ENCODE measurements at places on chromosomes 6 and 20.

- DNase-seq = no peak
Observed at GRCh38 chr20:20411402-20411801, 43.5 kb downstream of the INSM1 start.

DNA sequence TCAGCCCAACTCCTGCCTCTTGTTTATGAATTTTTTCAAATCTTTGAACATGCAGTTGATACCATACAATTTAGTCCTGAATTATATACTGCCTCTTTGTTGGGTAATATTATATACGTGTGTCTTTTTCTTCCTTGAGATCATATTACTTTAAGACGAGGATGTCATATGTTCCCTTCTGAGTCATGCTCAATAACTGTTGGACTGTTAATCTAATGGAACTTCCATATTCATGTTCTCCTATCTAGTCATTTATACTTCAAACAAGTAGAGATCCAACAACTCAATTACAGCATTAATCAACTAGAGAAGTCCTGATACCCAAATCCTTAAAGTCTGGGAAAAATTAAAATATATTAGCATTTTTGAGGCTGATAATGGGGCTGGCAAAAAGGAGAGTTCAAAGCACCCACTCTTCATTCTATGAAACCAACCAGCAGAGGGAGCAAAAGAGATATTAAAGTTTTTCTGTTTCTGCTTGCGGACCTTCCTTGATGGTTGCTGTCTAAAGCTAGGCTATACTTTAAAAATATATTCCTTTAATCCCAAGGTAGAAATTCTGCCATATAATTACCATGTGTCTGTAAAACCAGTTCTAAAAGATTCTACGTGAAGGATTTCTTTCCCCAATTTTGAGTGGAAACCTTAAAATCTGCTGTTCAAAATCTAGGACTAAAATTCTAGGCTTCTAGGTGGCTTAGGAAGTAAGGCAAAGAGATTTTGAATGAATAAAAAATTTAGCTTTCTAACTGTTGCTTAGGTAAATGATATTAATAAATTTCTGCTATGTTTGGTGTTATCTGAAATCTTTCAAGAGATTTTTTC is 498.9 kb downstream of the BCKDHB start:
- no peak for DNase-seq

- peak; percentile 91 for DNase-seq
Observed at GRCh38 chr6:75098709-75099108, 107.1 kb downstream of the COL12A1 start.

DNA sequence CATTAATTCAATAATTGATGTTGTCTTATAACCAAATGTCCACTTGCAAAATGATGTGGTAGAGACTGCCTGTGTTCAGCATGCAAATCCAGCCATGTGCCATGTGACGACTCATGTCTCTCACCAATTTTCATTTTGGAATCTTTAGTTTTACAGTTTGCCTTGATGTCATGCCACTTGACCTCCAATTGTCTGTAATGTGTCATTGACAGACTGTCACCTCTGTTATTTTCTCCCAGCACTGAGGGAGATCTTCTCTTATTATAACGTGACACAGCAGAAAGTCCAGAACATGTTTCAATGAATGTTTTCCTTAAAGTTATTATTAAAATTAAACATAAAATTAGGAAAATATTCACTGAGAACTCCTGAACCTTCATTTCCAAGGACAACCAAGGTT is 56.7 kb downstream of the LAMA4 start:
- DNase-seq = no peak

DNA sequence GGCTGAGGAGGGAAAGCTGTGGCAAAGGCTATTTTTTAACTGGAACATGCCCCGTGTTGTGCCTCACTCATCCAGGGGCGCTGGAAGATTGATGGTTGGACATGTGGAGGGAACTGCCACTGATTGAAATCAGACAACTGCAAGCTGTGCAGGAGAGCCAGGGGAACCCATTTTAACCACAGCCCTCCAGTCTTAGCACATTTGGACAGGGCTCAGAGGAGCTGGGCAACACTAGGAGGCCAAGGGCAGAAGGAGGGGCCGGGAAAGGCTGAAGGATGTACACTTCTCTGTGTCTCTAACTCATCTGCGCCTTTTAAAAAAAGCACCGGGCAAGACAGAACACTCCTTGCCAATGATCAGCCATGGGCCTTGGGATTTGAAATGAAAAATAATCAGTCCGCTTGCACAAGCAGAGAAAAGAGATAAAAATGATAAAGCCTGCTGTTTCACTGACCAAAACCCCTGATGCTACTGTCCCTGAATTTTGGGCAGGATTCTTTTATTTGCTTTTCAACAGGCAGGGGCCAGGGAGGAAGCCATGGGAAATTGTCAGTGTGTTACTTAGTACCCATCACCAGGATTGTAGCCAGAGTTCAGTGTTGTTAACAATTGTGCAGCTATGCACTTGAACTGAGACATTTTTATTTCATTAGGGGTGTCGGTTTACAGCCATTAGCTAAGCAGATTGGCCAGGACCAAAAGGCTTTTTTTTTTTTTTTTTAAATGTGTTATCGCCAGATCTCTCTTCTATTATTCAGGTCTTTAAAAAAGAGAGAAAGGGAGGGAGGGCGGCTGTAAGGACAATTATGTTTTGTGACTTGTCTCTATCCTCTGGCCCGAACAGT is 109.3 kb upstream of the EYA4 start:
- no peak for DNase-seq

GRCh38 chr20:24866008-24866407 is 83.1 kb upstream of the CST7 start:
- no peak for DNase-seq

DNA sequence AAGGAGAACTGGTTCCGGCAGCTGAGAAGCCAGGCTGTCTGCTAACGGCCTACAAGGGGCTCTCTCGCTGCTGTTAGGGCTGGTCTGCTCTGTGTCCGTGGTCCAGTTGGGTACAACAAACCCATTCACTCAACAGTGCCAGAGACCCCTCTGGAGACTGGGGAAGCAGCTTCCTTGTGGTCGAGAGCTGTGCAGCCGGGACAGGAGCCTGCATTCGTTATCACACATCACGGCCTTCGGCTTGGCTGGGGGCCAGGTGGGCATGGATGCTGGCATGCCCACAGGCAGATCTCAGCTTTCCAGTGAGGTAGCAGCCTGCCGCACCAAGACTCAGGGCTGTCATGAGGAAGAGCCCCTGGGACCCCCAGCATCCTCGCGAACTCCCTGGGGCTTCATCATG is 124.7 kb downstream of the PREX1 start:
- no peak for DNase-seq

GRCh38 chr20:16048876-16049275 is 524.4 kb downstream of the KIF16B start:
- DNase-seq = no peak

GRCh38 chr6:121482004-121482693 is 46.7 kb downstream of the GJA1 start:
- peak; percentile 63 for DNase-seq
